NCI-H460 (cell line): ENCODE measurements at places on chromosomes 12 and 14.
A peak's percentile ranks its signal among the peaks of the same experiment; 100 is the strongest.

DNA sequence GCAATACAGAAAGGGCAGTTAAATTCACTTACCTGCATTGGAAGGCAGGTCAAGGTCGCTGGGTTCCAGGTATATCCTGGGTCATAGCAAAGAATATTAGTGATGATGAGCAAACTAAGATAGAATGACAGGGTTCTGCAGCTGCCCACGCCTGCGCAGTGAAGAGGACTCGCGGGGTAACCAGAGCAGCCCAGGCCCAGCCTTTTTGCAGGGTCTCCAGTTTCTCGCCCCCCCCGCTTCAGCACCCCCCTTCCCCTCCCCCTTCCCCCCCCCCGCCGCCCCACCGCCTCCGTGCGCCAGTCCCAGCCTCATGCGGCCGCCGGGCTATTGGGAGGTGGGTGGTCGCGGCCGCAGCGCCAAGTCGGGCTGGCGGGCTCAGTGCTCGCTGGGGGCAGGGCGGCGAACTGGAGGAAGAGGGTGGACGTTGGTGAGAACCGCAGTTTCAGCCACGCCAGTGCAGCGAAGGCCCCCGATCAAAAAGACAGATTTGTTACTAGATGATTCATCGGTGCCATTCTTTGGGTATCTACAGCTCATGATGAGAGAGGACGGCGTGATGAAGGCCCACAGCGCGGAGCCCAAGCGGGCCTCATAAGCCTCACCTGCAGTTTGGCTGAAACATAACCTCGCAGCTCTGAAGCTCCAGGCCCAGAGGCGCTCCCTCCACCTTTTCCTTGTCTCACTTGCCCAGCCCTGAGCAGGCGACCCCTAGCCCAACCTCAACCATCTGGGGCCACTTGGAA lies 20.2 kb downstream of the SLC2A3 start:
- DNase-seq: no peak

- DNase-seq: no peak
Measured at GRCh38 chr14:90890322-90891020, 74.2 kb upstream of the TTC7B start.

GRCh38 chr14:59140106-59140843 lies 48.2 kb upstream of the DAAM1 start:
- no peak for DNase-seq

DNA sequence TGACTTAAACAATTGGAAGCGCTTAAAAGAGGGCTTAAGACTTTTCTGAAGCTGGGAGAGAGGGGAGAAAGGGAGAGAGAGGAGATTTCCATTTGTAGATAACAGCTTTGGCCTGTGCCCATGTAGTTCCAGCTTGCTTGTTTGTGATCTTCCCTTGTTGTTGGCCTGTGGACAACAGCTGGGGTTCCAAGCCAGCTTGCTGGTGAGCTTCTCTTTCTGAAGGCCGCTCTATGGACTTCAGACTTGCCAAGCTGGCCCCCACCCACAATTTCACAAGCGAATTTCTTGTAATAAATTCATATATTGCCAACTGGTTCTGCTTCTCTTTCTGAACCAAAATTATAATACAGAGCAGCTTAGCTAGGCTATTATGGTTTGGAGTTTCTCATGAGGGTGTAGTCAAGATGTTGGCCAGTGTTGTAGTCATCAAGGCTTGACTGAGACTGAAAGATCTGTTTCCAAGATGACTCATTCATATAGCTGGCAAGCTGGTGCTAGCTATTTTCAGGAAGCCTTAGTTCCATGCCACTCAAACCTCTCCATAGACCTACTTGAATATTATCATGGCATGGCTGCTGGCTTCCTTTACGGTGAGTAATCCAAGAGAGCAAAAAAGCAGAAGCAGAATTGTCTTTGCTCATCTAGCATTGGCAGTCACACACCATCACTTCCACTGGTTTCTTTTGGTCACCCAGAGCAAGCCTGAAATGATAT lies 89.4 kb downstream of the ATP23 start:
- DNase-seq: no peak

DNA sequence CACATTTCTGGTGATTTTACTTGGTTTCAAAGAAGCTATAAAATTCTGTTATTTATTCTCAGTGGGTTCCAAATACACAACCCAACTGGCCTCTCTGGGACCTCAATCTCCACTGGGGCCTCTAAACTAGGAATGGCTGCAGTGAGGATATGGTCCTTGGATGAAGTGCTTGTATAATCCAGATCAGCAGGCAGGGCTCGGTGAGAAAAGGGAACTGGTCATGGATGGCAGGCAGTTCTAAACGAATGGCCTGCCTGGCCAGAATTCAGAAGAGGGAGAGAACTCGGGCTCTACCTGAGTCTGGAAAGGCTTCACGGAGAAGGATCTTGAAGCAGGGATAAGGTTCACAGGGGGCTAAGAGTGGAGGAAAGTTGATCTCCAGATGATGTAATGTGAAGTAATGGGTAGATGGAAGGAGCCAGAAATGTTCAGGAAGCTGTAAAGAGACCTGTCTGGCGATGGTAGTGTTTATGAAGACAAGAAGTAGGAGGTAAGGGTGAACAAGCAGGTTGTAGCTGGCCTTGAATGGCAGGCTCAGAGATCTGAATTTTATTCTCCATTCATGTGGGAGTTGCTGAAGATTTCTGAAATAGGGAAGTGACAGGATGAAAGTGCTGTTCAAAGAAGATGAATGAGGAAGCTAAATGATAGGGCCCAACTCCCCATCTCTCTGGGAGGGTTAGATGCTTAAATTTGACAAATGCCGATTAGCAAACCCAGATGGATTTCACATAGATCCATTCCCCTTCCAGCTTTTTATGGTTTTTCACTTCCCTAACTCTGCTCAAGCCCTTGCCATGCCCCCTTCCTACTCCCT lies 31.5 kb upstream of the ANO6 start:
- DNase-seq: no peak

DNA sequence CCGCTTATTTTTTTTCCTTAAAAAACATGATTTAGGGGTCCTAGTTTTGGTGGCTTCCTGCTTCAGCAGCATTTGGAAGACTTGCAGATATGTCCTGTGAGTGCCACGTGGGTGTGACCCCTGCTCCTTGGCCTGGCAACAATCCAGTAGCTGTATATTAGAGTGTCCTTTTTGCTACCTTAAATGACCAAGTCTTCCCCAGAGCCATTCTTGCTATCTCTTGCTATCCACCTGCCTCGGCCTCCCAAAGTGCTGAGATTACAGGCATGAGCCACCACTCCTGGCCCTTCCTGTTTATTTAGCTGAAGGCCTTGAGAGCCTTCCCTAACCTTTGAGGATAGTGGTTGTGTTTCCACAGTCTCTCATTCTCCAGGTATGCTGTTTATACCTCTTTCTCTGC lies 17.0 kb downstream of the TPCN1 start:
- DNase-seq: no peak

GRCh38 chr12:108849660-108850059 lies 7.7 kb downstream of the SSH1 start:
- no peak for DNase-seq

- no peak for DNase-seq
Measured at GRCh38 chr12:112535017-112535416, 116.3 kb downstream of the PTPN11 start.

DNA sequence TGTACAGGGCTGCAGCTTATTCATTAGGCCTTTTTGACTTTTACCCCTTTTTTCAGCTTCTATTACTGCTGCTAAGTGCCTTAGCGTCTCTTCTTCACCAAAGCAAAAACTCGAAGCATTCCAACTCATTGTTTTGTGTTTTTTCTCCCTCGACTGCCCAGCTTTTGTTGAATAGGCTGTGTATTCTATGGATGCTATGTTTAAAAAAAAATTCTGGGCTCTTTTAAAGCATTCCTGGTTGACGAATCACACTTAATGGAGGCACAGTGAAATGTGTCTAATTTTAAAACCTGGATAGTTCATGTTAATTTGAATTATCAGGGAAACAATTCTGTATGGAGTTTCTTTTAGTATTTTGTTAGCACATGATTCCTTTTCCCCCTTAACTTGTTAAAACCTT lies 29.7 kb downstream of the KTN1 start:
- no peak for DNase-seq

- no peak for DNase-seq
Measured at GRCh38 chr12:77387214-77387613, 321.8 kb upstream of the E2F7 start.

GRCh38 chr12:28222081-28222700 lies 31.9 kb downstream of the CCDC91 start:
- no peak for DNase-seq

GRCh38 chr12:109489016-109489954 lies 11.9 kb downstream of the UBE3B start:
- DNase-seq: no peak

- no peak for DNase-seq
Measured at GRCh38 chr12:103960616-103961227, 5.0 kb upstream of the TDG start.

GRCh38 chr12:78790148-78790547 lies 74.4 kb upstream of the SYT1 start:
- DNase-seq: no peak

DNA sequence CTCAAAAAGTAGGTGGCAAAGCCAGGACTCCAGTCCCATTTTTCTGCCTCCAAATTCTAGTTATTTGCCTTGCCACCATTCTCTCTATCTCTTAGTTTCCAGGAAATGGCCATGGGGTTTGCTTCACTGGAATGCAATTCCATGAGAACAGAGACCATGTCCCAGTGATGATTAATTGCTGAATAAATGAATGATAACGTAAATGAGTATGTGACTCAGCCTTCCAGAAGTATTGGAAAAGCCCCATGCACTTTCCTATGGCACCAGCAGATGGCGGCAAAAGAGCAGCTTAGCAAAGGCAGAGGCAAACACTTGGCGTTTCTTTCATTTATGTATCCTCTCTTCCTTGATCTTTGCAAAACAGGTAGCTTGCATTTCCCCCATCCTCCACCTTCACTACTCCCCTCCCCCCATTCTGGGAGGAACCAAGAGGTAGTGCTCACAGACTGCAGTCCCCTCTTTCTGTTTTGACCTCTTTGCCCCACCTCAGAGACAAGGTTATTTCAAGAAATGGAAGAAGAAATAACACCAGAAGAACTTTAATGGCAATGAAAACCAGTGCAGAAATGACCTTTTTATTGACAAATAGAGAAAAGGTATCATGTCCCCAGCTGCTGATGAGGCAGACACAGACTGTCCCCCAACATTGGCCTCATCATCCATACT lies 21.3 kb downstream of the TBX3 start:
- DNase-seq: peak; percentile 69

DNA sequence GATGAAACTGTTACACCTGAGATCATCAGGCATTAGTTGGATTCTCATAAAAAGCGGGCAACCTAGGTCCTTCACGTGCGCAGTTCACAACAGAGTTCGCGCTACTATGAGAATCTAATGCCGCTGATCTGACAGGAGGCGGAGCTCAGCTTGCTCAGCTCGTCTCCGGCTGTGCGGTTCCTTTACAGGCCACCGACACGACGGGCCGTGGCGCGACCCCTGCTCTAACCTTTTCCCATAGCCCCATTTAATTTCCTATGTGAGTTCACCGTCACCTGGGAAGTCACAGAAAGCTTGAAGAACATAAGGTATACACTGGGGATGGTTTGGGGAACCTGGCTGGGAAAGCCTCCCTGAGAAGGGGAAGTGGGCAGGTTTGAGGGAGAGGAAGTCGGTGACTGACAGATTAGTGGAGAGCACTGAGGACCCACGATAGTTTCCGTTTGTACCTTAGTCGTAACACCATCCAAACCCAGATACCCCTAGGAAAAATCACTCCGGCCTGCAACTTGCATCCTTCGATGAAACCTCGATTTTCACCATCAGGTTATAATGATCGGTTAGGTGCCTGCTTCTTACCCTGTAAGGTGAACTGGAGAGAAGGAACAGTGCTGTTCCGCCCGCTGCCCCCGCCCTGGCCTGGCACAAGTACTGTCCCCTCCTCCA lies 2.8 kb upstream of the AAAS start:
- no peak for DNase-seq

DNA sequence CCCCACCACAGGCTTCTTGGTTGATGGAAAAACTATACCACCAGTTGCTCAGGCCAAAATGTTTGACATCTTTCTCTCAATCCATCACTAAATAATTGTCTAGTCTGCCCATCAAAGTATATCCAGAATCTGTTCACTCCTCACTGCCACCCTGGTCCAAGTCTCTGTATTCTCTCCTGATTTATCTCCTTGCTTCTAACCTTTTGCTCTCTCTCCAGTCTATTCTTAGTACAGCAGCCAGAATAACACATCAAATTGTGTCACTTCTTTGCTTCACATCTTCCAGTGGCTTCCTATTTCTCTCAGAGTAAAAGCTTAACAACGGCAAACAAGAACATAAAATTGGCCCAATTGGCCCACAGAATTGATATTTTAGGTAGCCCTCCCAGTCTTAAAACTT lies 272.8 kb downstream of the IPO8 start:
- no peak for DNase-seq

GRCh38 chr12:3250576-3250975 lies 173.4 kb downstream of the TSPAN9 start:
- DNase-seq: no peak

DNA sequence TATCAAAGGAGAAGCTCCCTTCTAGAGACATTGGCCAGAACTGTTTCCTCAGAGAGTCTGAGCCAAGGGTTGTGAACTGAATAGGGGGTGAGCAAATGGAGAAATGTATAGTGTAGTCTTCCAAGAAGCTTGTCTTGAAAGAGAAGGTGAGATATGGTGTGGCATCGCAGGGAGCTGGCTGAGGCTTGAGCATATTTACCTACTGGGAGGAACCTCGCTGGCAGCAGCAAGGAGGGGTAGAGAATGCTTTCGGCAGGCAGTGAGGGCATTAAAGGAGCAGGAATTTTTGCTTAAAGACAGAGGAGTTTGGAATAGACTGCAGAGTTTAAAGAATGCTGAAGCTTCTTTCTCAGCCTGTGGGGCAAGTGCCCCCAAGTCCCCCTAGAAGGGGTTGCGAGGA lies 59.3 kb upstream of the PRMT8 start:
- DNase-seq: no peak

- no peak for DNase-seq
Measured at GRCh38 chr12:127779301-127780045, 487.5 kb upstream of the TMEM132C start.

GRCh38 chr12:10101042-10101579 lies 2.3 kb upstream of the CLEC1A start:
- no peak for DNase-seq

GRCh38 chr12:10182354-10183049 lies 3.7 kb downstream of the TMEM52B start:
- DNase-seq: no peak

DNA sequence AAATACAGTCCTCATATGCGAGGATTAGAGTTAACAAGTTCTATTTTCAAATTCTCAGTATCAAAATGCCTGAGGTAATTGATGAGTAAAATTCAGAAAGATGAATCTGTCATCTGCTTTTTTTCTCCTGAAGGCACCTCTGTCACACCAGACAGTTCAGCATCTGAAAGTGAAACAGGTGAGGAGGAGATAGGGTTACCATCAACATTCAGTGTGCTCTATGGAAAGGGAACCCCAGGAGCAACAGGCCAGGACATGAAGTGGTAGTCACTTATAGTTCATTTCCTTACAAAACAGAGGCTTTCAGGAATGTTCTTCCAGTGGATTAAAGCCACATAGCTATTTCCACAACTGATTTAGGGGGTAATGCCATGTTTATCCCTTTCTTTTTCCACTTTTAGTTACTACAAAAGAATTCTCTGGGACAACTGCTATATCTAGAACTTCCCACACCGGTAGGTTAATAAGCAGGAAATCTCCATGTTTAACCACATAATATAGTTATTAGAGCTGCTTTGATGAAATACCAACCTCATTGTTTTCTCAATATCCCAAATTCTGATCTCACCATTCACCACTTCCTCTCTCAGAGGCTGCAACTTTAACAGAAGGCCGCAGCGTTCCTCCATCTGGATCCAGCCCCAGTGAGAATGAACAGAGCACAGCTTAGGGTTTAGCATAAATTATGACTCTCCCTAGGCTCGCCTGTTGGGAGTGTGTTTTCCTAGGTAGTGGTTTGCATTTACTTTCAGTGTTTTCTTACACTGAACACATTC lies 177.0 kb upstream of the CNTN1 start:
- no peak for DNase-seq
